ENCODE measurements at places on chromosomes 4 and X.

- peak; percentile 25 for DNase-seq
Observed at GRCh38 chr4:114386637-114387233, 211.9 kb upstream of the UGT8 start.

GRCh38 chr4:160371446-160371845 lies 1268.6 kb downstream of the RAPGEF2 start:
- no peak for DNase-seq

- no peak for DNase-seq
Observed at GRCh38 chrX:134780908-134781307, 122.6 kb upstream of the PLAC1 start.

GRCh38 chrX:140250391-140250790 lies 254.5 kb downstream of the SOX3 start:
- no peak for DNase-seq

DNA sequence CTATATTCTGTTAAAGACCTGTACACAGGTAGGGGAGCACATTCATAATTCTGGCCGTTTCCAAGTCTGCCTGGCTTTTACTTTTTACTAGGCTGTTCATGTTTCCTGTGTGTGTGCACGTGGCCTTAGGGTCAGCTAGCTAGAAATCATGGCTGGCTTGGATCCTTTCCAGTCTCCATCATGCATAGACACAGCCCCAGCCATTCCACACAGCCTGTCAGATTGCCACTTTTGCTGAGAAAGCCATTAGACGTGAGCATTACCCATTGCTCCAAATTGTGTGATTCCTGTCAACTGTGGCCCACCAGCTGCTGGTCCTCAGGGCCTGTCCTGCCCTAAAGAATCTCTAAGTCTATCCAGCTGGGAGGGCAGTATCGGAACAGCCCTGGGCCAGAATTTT lies 11.4 kb upstream of the SORCS2 start:
- no peak for DNase-seq

GRCh38 chr4:159632031-159632430 lies 529.2 kb downstream of the RAPGEF2 start:
- DNase-seq: no peak

DNA sequence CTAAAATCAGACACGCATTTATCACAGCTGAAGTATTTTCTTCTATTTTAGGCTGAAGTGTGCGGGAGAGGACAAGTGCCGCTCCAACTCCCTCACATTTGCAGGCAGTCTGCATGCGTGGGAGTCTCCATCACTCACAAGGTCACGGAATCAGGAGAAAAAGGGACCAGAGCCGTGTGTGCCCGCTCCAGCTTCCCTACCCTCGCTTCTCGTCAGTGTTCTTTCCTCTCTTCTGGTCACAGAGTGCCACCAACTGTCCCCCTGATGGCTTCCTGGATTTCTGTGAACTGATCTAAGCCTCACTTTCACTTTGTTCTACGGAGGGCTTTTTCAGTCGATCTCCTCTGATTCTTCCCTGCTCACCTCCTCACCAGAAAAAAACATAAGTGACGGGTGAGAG lies 407.4 kb upstream of the AADAT start:
- DNase-seq: no peak

GRCh38 chr4:45064741-45065140 lies 338.4 kb upstream of the GNPDA2 start:
- no peak for DNase-seq

DNA sequence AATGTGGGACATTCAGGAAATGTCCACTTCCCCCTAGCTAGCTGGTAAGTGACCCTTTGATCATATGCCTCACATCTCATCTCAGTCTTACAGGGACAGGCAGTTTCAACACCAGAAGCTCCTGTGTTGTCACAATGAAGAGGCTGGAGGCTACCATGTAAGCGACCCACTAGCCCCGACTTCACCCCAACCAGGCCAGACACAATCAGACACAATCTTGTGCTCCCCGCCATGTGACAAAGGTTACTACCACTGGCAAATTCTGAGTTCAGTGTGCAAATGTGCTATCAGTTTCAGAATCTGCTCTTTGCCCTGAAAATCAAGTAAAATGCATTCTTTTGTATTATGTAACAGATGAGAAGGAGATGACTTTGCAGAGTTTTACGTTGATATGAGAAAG lies 56.9 kb upstream of the STS start:
- no peak for DNase-seq
